Stimulated activated CD8-positive, alpha-beta memory T cell treated with anti-CD3 and anti-CD28 coated beads, Interleukin-15, amount 100 ng/mL, for 4 hours (primary cell): ENCODE measurements at places on chromosomes 6 and 20.

DNA sequence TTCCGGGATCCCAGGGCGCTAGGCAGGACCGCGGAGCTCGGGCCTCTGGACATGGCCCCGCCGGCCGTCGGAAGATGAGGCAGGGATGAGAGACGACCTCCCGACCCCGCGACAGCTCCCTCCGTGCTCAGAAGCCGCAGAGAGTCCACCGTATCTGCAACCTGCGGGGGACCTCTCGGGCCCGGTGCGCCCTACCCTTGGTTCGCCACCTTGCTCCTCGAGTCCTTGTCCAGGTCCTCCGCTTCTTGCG lies 301 bp downstream of the PPP1R3D start:
- DNase-seq = no peak

GRCh38 chr6:157530126-157530525 lies 149.1 kb downstream of the ZDHHC14 start:
- DNase-seq = no peak

- no peak for DNase-seq
Observed at GRCh38 chr6:36850021-36850420, 10.8 kb upstream of the CPNE5 start.

- peak; percentile 41 for DNase-seq
Observed at GRCh38 chr6:2989332-2990247, 10.1 kb upstream of the NQO2 start.

DNA sequence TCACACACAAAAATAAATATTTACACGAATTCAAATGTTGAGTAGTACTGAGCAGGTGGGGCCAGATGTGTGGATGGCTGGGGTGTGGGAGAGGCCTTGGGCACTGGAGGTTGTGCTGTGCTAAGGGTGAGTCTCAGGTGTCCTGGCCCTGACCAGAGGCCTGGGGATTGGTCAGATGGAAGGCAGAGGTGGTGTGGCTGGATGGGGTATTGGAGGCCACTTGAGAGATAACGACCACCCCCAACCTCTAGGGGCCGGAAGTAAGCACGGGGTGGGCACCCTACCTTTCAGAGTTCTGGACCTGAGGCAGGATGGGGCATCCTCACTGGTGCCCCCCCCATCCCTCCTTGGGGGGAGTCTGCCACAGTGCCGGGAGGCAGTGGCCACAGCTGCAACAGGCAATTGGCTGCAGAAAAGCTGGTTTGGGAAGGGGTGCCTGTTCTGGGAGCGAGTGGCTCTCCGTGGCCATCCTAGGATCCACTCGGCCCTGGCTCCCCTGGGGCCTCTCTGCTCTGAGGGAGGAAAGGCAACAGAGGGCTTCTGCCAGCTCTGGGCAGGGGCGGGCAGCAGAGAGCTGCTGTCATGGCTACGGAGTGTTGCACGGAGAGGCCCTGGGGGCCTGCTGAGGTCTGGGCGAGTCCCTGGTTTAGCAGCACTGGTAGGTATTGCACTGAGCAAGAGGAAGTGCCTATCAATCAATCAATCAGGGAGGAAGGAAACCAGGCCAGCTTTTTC lies 87.6 kb downstream of the ASXL1 start:
- no peak for DNase-seq

GRCh38 chr6:85329196-85329595 lies 120.7 kb upstream of the NT5E start:
- DNase-seq = no peak

DNA sequence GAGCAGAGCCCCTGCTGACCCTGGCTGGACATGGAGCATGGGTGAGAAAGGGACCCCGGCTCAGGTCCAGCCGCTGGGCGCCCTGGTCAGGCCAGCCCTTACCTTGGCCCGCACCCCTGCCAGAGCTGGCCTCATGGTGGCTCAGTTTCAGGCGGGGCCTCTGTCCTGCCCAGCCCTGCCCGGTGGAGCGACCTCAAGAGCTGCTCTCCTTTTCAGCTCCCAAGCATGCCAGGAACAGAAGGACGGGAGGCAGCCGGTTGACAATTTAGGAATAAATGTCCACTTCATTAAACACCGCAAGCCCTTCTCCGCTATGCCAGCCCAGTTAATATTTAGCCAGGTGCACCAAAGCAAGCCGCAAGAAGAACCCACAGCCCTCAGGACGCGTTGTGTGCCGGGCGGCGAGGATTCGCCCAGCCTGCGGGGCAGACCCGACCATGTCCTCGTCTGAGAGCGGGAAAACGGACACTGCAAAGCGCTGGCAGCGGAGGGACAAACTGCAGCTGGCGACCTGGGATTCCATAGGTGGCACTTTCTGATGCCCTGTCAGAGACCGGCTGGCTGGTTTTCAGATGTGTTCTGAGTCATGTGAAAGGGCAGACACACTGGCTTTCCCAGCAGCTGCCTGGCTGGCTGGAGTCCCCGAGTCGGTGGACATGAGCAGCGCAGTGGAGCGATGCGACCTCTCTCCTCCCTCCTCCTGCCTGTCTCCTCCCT lies 221.9 kb downstream of the TTLL2 start:
- no peak for DNase-seq

DNA sequence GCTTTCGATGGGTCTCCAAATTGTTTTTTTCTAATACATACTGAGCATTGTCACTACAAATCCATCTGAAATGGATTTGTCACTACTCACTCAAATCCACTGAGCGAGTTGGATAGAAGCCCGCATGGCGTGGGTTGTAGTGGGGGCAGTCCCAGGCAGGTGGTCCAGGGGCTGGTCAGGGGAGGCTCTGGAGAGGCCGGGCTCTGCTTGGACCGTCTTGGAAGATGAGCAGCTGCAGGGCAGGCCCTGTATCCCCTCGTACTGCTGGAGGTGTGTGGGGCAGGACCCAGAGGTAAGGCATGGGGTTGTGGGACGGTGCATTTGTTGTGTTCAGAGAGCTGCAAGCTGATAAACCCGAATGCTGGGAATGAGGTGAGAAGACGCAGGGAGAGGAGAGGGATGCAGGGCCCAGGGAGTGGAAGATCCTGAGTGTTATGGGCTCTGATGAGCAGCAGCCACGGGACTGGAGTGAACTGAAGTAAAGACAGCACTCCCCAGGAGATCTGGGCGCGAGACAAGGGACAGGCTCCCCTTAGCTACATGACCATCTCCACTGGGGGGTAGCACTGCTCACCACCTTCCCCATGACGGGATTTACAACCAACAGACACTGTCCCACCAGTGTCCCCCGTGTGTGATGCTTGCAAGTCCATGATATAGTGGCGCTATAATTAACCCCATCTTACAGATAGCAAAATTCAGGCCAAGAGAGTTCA lies 45.9 kb downstream of the PSMG4 start:
- DNase-seq = no peak

DNA sequence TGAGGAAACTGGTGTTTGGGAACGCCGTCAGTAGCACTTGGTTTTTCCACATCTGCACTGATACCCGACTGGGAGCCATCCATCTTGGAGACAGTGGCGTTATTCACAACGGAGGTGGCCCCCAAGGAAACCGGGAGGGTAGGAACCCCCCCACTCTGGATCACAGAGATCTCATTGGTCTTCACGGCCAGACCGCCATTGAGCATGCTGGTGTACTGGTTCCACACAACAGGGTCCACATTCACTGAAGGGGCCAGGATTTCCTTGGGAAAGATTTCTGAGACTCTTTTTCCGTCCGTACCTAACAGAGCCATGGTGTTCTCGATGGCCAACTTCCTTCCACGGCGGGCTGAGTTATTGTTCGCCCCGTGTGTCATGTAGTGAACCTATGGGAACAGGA lies 16.1 kb upstream of the ATP9A start:
- no peak for DNase-seq

DNA sequence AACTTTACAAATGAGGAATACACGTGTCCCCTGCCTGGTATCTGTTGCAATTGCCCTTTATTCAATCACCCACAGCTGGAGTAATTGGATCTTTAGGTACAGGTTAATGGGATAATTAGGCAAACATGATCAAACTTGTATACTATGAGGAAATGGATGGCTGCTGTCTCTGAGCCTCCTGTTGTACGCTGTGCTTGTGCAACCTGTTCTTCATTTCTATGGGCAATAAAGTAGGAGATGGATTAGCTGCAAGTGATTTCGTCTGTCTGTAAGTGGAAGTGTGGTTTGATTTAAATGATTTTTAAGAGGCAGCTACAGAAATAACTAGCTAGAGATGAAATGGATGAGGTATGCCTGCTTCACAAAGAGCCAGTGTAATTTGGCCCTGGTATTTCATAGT lies 474.1 kb downstream of the RNF144B start:
- DNase-seq = no peak

DNA sequence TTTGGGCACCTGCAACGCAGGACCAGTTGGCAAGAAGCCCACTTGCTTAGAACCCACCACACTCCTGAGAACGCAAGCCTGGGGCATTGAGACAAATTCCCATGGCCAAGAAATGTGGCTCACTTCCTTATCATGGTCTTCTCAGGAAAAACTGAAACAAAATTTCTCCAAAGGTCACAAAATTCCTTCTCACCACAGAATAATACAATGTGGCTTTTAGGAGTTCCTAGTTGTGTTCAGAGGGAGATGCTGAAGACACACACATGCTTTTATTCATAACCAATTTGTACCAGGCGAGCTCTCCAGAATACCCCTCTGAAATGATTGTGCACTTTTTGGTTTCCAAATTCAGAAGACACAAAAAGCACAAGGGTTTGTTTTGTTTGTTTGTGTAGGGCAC lies 31.6 kb downstream of the ADTRP start:
- no peak for DNase-seq

DNA sequence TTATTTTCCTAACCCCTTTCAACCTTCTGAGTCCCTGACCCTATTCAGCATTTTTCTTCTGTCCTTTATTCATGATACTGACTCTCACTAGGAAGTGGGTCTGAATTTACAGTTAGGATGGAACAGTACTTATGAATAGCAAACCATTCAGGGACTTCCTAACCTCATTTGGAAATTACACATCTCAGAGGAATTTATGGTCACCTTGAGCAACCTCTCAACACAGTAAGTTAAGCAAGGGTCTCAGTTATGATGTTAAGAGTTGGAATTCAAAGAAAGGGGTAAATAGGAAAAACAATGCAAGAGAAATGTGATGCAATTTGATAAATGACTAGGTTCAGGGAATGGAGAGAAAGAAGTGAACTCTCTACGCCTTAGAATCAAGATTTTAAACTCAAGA lies 97.3 kb downstream of the GPR6 start:
- no peak for DNase-seq

DNA sequence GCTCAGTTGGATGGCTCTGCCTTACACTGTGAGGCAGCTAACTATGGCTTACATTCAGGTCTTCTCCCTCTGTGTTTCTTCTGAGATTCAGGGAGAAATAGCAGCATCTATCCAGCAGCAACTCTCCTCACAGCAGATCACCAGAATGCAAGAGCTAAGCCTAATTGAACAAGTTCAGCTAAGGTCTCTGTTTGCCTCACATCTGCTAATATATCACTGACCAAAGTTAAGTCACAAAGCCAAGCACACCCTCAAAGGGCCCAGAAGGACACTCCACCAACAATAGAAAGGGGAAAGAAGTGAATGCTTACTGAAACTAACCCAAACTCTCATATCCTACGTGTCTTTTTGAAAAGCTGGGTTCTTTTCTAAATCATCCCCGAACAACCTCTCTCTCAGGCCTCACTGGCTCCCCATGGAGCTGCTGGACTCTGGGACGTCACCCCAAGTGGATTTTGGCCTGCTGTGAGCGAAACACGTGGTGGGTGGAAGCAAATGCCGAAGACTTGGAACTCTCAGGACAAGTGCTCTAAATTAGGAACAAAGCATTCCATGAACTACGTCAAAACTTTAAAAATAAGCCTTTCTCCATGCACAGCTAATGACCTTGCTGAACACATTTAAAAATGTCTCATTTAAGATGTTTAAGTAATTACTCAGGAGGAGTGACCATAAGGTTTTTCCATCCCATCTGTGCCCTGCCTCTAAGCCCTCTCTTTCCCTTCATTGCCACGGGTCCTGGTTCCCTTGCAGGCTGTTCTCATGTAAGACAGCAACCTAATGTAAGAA lies 167.5 kb upstream of the PLCB4 start:
- DNase-seq = no peak

- no peak for DNase-seq
Observed at GRCh38 chr20:32982617-32983458, 21.4 kb downstream of the SUN5 start.

GRCh38 chr6:128241216-128241615 lies 279.2 kb downstream of the PTPRK start:
- no peak for DNase-seq

GRCh38 chr20:9112541-9113515 lies 43.9 kb downstream of the PLCB4 start:
- DNase-seq = no peak

DNA sequence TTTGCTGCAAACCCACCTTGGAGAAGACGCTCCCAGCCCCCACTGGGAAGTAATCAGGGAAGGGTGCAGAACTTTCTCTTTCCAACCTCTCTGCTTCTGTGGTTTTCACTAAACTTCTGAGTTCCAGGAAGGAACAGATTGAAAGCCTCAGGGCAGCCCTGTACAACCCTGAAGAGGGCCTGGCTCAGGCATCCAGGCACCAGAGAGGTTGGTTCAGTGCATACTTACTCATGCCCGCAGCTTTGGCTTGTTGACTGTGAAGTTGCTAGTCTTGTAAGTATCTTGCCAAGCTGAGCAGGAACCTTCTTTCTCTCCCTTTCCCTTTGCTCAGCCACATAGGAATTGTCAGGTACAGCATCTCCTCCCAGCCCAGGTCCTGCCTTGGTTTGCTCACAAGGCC lies 272.2 kb upstream of the FOXQ1 start:
- DNase-seq = no peak

DNA sequence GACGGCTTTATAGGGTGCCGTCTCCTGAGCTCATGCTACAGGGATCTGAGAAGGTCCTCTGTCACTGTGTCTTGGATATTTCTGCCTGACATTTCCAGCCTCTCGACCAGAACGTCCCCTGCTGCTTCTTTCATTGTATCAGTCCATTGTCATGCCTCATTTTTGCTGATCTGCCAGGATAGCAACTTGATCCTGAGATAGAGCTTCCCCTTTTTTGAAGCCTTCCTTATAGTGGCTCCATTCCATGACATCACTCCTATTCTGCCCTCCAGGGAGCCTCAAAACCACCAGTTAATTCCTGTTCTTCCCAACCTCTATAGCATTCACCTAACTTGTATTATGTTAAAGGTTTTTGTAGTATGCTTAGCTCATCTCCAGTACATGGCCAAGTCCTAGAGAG lies 431.8 kb upstream of the NOX3 start:
- DNase-seq = no peak

DNA sequence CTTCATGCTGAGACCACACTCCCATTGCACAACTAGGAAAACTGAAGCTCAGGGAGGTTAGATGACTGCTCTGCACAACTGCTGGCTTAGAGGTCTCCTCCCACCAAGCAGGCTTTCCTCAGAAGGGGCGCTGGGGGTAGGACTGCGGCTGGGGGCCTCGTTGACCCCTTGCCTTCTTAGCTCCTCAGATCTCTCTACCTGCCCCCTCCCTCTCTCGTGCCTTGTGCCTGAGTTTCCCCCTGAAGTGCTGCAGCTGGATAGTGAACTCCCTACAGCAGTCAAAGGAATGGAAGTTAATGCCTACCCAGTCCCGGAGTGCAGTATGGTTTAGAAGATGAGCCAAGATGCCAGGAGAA lies 149.8 kb downstream of the GRM4 start:
- DNase-seq = no peak

- no peak for DNase-seq
Observed at GRCh38 chr6:20098267-20098876, 113.9 kb downstream of the MBOAT1 start.

- no peak for DNase-seq
Observed at GRCh38 chr20:25644814-25645213, 21.0 kb upstream of the NANP start.

GRCh38 chr6:119096721-119097565 lies 18.5 kb upstream of the FAM184A start:
- no peak for DNase-seq
